ENCODE measurements at places on chromosomes 6 and 20.

GRCh38 chr6:83609248-83609647 is 96.9 kb downstream of the PRSS35 start:
- no peak for DNase-seq

GRCh38 chr6:107716688-107717089 is 107.4 kb downstream of the SCML4 start:
- no peak for DNase-seq

- no peak for DNase-seq
Measured at GRCh38 chr20:61596687-61597330, 344.7 kb downstream of the CDH4 start.

DNA sequence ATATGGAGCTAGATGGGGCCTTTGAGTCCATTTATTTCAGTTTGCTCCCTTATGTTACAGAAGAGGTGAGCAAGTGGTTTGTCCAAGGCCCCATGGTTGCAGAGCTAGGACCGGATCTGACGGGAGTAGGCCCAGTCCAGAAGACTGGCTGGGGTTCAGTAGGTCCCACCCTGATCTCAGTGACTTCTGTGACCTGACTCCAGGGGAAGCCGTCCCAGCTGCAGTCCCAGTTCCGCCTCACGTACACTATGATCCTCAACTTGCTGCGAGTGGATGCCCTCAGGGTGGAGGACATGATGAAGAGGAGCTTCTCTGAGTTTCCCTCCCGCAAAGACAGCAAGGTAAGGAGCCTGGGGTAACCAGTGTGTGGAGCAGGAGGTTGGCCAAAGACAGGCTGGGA is 5.4 kb downstream of the DXO start:
- DNase-seq = no peak

GRCh38 chr20:59385480-59385879 is 85.1 kb downstream of the EDN3 start:
- no peak for DNase-seq

GRCh38 chr6:144599615-144600014 is 314.5 kb downstream of the UTRN start:
- DNase-seq = no peak

DNA sequence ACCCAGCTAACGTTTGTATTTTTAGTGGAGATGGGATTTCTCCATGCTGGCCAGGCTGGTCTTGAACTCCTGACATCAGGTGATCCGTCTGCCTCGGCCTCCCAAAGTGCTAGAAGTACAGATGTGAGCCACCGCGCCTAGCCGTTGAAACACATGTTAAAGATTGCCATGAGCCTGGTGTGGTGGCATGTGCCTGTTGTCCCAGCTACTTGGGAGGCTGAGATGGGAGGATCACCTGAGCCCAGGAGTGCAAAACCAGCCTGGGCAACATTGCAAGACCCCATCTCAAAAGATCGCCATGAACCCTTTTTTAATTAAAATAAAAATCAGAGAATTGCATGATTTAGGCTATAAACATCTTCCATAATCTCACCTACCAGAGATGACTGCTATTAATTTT is 2.7 kb downstream of the EFCAB8 start:
- no peak for DNase-seq

GRCh38 chr6:169213814-169214520 is 39.7 kb downstream of the THBS2 start:
- no peak for DNase-seq

- DNase-seq = no peak
Measured at GRCh38 chr6:20454204-20454824, 52.6 kb downstream of the E2F3 start.

Data from brain pericyte (primary cell).